ENCODE measurements at places on chromosomes 2 and 18.

DNA sequence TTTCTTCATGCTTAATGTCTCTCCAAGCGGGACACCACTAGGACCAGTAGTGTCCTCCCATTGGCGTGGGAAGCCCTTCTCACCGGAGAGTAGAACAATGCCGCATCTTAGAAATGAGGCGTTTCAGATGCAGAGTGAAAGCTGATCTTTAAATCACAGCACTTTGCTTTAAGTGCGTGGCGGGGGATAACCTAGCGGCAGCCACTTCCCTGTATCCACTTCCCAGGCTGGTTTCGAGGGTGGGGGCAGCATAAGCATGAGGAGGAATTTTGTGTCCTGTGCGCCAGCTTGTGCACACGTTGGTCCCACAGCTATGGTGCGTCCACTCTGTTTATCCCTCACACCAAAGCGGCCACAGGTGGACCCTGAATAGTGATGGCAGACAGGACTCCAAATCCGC is 63.1 kb downstream of the MBP start:
- no peak for DNase-seq

DNA sequence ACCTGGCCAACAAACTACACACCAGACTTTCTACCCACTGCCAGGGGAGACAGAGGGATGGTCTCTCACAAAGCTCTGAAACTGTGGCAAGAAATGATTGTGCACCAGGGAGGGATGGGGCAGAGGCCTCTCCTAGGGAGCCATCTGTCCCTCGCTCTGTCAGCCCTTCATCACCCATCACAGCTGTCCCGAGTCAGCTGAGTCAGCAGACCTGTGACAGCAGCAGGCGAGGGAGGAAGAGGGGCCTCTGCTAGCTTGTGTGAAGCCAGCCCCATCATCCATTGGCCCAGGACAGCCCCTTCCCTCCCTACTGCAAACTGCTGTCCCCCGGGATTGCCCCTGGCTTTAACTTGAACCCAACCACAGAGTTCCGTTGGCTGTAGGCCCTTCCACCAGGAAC is 5.0 kb downstream of the SH2D6 start:
- DNase-seq, result no peak

- no peak for DNase-seq
These were observed 59.1 kb downstream of the COL6A3 start for GRCh38 chr2:237354892-237355291.

DNA sequence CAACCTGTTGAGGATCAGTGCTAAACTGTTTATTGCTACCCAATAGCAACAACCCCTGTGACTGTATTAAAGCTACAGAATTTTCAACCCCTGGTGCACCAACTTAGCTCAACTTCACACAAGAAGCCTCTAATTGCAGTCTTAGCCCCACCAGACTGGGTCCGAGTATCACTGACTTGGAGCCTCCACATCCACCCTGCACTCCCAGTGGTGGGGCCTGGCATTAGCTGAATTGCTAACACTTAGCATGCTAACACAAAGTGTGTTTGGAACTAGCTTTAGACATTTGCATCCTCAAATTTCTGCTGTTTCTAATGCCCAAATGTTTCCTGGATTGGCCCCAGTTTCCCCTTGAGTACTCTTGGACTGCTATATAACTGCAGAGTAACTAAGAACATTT is 298.6 kb downstream of the AGPS start:
- DNase-seq, result no peak

DNA sequence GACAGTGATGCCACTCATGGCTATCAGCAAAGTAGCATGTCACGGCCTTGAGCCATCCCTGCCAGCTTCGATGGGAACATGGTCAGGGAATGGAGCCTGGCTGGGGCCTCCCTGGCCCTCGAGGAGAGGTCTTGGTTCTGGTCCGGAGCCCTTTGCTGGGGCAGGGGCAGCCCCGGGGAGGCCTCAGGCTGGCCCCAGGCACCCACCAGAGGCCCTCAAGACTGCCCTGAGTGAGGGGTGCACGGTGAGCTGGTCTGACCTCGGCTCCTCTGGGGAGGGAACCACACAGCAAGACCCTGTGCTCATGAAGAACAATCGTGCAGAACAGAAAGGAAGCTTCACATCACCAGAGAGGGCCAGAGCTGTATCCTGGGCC is 75.2 kb upstream of the OTOS start:
- DNase-seq, result no peak

DNA sequence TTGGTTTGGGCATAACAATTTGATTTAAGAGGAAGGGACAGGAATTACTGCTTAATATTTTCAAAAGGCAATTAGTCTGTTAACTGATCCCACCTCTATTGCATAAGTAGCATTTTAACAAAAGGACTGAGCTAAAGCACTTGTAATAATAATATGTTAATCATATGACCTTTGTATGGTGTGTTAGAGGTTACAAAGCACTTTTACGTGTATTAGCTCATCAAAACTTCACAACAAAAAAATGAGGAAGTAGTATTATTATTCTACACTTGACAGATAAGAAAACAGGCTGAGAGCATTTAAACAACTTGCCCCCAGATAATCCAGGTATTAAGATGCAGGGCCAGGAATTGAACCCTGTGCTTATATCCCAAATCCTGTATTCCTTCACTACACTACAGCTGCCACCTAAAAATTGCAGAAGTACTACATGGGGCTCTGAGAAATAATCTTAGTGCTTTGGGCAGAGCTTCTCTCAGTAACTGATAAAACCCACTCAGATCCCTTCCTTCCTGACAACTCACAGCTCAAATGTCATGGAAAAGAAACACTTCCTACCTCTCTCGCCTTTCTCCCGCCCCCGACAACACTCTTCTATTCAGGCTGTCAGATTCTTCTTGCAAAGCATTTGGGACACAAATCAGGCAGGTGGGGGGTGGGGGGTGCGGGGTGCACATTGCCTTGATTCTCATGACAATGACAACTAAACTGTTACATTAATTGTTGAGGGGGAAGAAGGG is 20.7 kb upstream of the KCTD1 start:
- DNase-seq, result no peak

DNA sequence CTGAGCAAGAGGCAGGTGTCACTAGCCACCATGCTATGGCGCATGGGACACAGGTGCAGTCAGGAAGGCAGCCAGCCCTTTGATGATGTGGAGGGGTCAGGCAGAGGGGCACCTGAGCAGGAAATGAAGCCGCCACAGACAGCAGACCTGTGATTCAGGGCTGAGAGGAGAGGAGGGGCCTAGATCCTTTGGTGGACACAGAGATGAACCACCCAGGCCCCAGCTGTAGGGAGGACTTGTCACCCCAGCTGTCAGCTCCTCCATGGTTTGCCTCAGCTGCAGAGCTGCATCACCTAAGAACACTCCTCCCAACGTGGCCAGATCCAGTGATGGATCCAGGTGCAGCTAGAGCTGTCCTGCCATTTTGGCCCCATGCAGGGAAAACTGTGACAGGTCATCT is 11.6 kb downstream of the ASB18 start:
- no peak for DNase-seq

DNA sequence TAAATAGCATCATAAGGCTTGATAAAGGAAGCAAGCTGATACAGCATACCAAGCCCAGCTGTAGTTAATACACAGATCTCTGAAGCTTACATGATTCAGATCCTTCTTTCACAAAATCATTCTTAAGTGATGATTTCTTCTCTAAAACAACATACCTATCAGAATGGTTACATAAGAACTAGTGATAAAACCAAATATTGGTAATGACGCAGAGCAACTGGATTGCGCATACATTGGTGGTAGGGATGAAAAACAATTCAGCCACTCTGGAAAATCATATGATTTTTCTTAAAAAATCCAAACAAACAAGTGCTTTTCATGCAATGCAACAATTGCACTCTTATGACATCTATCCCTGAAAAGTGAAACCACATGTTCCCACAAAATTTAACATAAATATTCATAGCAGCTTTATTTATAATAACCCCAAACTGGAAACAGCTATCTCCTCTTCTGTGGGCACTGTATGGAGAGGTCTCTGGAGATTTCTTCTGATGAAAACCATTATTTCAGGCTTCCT is 153.6 kb upstream of the DSEL start:
- DNase-seq, result no peak

DNA sequence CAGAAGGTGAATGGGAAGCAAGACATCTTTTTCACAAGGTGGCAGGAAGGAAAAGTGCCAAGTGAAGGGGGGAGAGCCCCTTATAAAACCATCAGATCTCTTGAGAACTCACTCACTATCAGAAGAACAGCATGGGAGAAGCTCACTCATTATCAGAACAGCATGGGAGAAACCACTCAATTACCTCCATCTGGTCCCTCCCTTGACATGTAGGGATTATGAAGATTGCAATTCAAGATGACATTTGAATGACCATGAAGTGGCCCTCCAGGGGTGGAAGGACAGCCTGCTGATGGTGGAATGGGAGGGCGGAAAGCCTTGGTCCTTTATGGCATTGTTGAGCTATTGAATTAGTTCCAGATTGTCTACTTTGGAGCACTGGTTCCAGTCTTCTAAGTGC is 413.0 kb upstream of the MEX3C start:
- no peak for DNase-seq

DNA sequence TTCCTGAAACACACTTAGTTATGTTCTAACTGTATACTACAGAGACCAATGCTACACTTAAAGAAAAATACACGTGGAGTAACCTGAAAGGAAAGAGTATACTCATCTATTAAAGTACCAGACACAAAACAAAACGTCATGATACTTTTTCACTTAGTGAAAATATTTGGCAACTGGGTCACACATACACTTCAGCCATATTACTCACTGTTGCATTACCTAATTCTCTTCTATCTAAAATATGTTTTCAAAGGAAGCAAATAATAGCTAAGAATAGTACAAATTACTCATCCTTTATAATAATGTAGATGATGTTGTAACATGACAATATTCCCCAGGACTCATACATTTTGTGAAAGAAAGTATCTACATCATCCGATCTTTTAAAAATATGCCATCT is 76.5 kb upstream of the EPB41L3 start:
- no peak for DNase-seq

- no peak for DNase-seq
These were observed 1.0 kb upstream of the MAP4K4 start for GRCh38 chr2:101696272-101697123.

GRCh38 chr2:98378196-98378595 is 31.9 kb downstream of the CNGA3 start:
- no peak for DNase-seq

GRCh38 chr18:46097431-46097800 is 680 bp downstream of the ATP5F1A start:
- no peak for DNase-seq

- DNase-seq, result peak; percentile 17
These were observed 42.5 kb downstream of the LRRC30 start for GRCh38 chr18:7273301-7273921.

DNA sequence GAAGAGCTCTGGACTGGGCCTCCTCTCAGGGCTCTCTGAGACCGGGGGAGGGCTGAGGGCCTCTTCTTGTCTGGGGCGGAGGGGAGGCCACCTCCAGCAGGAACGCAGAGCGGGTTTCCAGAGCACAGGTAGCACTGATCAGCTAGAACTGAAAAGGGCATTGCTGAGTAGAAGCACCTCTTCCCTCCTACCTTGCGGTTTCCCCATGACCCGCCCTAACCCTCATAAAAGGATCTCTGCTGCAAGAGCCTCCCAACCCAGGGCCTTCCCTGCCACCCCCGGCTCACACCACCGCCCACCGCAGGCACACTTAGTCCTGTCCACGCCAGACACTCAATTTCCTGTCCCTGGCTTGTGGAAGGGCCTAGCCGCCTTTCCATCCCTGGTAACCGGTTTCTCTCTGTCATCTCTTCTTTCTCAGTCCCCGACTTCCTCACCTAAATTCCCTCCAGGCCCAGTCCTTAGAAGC is 966 bp downstream of the ADCY3 start:
- no peak for DNase-seq

DNA sequence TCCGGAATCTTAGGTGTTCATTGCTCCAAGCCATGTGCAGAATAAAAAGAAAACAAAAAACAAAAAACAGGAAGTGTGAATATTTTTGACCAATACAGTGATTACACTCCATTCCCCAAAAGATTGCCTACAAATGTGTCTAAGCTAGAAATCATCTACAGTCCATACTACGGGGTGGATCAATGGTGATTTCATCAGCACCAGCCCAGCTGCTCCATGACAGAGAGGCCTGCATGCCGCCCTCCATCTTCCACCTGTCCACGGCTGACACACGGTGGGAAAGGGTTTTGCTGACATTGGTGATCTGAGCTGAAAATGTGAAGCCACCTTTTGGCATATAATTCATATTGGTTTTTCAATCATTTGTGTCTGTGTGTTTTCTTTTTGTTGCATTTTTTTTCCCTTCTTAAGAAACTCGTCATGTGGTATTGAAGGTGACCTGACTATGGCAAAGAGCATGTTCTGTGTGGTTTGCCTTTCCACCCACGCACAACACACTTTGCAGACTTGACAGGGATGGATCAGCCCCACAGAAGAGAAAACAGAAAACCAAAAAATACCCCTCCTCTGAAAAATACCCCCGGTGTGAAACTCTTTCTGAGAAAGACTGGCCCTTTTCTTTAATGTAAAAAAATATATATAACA is 533.1 kb downstream of the RNF144A start:
- no peak for DNase-seq

GRCh38 chr18:37388413-37388812 is 177.2 kb downstream of the CELF4 start:
- no peak for DNase-seq

GRCh38 chr18:72871091-72871490 is 3.3 kb upstream of the NETO1 start:
- DNase-seq, result no peak

- no peak for DNase-seq
These were observed 72.6 kb downstream of the CTAGE1 start for GRCh38 chr18:22344908-22345670.
